ENCODE measurements at places on chromosomes 2 and 18.

GRCh38 chr2:102147935-102148334 is 5.4 kb downstream of the IL1R1 start:
- DNase-seq, result no peak

GRCh38 chr2:69102041-69102593 is 89.1 kb downstream of the ANTXR1 start:
- DNase-seq, result no peak

DNA sequence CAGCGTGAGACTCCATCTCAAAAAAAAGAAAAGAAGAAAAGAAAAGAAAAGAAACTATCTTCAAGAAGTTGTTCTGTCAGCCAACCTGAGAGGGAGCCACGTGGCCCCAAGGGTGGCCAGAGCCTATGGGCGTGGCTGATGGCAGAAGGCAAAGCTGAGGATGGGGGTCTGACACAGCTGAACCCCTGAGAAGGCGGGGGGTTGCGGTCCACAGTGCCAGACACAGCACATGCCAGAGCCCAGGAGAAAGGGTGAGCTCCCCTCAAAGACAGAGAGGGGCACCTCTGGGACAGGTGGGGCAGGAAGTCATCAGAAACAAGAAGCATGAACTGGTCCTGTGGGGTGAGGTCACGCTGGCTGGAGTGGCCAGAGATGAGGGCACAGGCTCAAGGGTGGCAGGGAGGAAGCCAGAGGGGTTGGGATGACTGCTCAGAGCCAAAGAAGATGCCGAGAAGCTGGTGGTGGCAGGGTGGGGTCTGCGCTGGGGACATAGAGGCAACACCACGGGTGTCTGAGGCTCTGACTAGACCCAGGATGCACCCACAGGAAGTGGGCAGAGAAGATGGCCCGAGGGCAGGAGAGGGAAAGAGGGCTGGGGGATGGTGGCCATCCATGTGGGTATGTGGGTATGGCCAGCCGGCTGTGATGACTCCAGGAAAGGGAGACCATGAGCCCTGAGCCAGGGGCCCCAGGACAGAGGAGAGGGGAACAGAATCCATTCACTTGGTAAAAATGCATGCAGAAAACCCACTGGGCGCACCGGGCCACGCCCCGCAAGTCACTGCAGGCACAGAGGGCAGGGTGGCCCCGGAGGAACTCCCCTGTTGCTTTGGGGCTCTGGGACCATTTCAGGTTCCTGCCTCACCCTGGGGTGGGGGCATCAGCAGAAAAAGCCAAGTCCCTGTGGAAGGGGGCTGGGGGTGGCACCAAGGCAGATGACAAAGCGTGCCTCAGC is 8.4 kb downstream of the KIF1A start:
- DNase-seq, result no peak

DNA sequence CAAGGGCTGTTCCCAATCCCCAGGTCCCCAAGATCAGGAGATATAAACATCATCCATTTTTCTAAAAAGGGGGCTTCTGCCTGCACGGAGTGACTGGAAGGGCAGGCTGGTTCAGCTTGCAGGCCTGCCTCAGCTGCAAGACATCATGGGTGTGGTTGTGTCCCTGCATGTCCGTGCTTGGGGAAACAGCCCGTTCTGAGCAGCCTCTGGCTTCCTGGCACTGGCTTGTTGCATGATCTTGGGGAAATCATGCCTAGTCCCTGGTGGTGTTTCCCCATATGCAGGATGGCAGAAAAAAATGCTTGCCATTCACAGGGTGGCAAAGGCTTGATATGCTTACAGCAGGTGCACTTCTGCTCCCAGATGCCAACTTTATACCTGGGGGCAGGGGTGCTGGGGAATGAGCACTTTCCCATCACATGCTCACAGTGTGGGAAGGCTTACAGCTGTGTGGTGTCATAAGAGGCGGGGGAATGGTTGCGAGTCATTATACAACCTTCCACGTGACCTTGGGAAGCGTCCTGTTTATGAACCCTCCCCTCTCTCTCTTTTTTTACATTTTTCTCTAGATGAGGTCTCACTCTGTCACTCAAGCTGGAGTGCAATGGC is 7.2 kb downstream of the PCARE start:
- no peak for DNase-seq

- no peak for DNase-seq
Observed at GRCh38 chr18:36706134-36706881, 122.5 kb downstream of the TPGS2 start.

- DNase-seq, result no peak
Observed at GRCh38 chr2:32108111-32108510, 44.8 kb downstream of the SPAST start.

DNA sequence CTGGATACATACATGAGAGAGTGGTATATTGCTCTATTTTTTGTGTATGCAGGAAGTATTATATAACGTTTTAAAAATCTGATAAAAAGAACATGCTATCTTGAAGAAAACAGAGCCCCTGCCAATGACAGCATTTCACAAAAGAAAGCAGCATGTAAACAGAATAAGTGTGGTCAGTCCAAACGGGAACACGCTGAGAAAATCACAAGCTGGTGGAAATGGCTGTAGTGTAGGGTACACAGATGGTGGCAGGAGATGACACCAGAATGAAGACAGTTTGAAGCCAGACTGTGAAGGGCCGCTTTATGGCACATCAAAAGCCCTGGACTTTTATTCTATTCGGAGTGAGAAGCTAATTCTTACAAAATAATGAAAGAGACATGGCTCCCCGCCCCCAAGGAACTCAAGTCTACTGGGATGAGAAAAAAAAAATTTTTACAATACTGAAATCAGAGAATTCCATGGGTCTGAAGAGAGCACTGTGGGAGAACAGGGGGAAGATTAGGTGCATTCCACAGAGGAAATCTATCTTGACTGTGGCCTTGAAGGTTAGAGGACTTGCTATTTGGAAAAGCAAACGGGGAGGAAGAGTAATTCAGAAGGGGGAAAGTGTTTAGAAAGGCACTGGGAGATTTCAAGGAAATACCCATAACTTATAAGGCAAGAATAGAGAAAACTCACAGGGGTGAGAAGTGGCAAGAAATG is 217.7 kb upstream of the SMAD7 start:
- DNase-seq, result no peak

- DNase-seq, result no peak
Observed at GRCh38 chr2:219911541-219911940, 284.1 kb downstream of the SLC4A3 start.

- no peak for DNase-seq
Observed at GRCh38 chr2:12273111-12273510, 443.6 kb upstream of the TRIB2 start.

DNA sequence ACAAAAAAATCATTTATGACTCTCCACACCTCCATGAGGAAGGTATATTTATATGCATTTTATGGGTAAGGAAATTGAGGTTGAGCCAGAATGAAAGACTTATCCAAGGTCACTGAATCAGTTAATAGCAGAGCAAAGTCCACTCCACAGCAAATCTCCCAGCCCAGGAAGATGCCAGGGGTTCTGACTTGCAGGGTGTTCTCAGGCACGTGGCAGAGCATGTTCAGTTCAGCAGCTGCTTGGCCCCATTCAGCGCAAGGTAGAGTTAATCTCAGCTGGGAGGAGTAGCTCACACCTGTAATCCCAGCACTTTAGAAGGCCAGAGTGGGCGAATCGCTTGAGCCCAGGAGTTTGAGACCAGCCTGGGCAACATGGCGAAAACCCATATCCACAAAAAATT is 17.8 kb upstream of the DGKD start:
- no peak for DNase-seq

DNA sequence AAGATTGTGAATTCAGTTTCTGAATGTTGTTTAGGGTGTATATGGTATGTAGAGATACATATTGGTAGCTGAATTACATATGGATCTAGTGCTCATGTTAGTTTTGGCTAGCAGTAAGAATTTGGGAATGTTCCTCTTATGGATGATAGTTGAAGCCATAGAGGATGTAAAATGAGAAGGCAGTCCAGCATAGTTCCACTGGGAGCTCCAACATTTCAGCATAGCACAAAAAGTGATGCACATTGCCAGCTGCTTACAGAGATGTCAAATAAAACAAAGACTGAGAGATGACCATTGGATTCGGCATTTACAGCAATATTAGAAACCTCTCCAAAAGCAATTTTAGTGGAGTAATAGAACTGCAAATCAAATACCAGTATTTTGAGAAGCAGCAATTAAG is 77.4 kb downstream of the EML4 start:
- DNase-seq, result no peak

- no peak for DNase-seq
Observed at GRCh38 chr2:3405876-3406275, 26.4 kb downstream of the TRAPPC12 start.

- DNase-seq, result no peak
Observed at GRCh38 chr2:53559302-53559966, 208.2 kb upstream of the CHAC2 start.

DNA sequence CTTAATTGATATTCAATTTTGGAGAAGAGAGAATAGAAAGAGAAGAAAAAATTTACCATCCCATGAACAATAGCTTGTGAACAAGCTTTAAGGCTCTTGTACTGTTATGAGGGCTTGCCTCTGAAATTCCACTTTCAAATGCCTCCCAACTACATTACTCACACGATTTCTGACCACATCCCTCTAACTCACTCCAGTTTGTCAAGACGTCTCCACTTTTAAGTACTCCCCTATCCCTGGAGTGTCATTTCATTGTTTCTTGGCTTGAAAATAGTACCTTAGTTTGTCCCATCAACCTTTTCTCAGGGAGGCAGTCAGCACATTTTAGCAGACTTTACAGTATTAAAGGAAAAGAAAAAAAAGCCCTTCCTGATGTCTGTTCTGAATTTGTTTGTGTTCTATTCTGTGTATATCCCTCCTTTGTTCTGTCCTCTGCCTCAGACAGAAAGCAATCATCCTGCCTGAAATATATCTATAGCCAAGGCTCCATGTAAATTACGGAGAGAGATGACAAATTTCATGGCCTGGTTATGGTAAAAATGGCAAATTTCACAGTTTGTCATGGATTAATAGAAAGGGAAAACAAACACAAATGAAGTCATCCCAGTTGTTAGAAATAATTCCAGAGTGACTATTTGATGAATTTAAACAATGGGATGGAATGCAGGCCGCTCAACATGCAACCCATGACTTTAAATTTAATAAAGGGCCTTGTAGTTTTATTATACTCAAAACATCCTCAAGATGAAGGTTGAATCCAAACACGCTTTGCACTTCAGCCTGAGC is 228.8 kb downstream of the ETAA1 start:
- DNase-seq, result no peak

- no peak for DNase-seq
Observed at GRCh38 chr18:36323421-36323820, 25.9 kb downstream of the FHOD3 start.

GRCh38 chr2:88210132-88211002 is 40.2 kb downstream of the THNSL2 start:
- no peak for DNase-seq

- no peak for DNase-seq
Observed at GRCh38 chr18:57764995-57765394, 38.1 kb downstream of the ATP8B1 start.

- no peak for DNase-seq
Observed at GRCh38 chr2:127943186-127943585, 57.4 kb upstream of the AMMECR1L start.

DNA sequence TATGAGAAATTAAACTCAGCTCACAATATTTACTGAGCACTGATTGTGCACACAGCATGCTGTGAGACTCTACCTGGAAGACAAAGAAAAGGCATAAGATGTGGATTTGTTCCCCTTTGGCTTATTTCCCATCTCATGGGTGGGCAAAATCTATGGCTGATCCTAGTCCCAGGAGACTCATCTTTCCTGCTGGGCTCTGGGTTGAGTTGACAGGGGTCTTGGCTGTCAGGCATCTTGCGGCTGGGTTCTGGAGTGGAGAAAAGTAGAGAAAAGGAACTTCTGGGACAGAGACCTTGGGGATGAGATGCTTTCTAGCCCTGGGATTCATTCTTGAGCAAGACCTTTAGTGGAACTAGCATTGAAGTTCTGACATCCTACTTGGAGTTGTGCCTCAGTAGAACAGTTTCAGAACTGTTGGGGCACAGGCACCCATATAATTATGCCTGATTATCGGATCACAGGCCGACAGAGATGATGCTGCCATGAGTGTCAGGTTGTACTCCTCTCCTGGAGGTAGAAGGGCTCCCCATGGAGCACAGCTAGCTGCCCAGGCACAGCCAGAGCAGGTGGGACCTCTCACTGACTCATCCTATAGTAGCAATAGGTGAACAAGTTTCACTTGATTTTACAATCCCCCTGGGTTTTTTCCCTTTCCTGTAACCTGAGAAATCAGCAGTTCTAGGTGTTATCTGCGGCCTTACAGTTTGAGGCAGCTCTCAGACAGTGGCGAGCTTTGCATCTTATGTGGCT is 260.9 kb downstream of the CYRIA start:
- DNase-seq, result no peak

GRCh38 chr2:85605406-85606115 is 3.1 kb upstream of the TMEM150A start:
- no peak for DNase-seq

DNA sequence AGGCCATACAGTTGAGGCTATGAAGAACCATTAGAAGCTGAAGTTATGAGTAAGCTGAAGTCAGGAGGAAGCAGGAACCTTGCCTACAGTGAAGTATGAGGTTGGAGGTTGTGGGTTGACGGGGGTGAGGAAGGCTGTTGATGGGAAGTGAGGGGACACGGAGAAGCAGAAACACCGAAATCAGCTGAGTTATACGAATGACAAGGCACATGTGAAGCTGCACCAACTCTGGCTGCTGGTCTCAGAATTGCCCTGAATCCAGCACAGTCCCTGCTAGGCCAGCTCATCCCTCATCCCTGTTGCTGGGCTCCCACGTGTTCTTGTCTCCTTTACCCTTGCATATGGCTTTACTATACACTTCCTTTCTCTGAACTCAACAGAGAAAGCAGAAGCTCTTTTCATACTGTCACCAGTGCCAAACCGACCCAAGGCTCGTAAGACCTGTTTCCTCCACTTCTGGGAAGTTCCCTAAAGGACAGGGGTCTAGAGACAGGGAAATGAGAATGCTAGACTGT is 9.2 kb upstream of the TMEM247 start:
- DNase-seq, result no peak

GRCh38 chr2:100143286-100143685 is 896 bp upstream of the AFF3 start:
- DNase-seq, result no peak

DNA sequence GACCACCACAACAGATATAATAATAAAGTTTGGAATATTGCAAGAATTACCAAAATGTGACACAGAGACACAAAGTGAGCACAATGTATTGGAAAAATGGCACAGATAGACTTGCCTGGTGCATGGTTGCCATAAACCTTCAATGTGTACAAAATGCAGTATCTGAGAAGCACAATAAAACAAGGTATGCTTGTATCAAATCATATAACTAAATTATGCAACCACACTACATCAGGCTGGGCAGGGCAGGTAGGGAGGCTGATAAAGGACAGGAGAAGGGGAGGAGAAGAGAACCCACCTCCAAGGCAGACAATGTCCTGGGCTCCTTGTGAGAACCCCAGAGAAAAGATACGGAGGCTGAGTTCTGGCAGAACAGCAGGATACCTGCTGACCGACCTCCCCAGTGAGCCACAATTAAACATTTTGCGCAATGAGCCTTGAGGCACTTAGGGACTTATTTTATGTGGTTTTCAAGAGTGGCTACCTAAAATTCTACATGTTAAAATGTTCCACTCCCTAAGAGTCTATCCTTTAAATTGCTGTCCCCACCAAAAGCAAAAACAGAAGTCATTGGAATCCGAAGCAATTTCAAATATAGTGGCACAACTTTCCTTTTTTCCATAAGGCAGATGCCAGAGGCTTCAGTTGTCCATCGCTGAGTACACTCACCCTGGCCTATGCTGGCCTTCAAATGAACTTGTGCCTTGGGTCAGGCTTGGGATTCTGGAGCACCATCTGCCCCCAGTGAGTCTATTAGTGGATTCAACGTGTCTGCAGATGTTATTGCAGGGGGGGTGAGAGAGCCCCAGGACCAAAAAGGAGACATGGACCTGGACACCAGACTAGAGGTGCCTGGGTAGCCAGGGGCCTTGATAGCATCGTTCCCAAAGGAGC is 16.8 kb downstream of the WDFY1 start:
- no peak for DNase-seq

All from GM12864 (cell line).